ENCODE measurements at places on chromosomes 5 and 9. TPM values are rescaled to one million over a fixed set of nuclear protein-coding genes. Genes with fewer than 3 reads are reported as not detected.

The FREM1 gene
- total RNA-seq = 1.1 TPM

DNA sequence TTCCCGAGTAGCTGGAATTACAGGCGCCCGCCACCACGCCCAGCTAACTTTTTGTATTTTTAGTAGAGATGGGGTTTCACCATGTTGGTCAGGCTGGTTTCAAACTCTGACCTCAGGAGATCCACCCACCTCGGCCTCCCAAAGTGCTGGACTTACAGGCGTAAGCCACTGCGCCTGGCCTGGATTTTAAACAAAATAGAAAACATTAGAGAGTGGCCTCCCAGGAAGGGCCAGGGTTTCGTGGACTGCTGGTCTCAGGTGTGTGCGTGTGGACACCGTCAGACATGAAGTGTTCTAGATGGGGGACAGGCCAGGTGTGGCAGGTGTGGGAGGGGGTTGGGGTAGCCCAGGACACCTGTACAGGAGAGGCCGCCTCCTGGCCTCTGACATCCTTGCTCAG, 7.0 kb upstream of the GBGT1 start:
- no peaks in the 10 kb centered on the region for H3K36me3 ChIP-seq
- H3K27ac ChIP-seq = no peak overlapping the region
- no peaks in the 10 kb centered on the region for H3K27me3 ChIP-seq
- H3K4me1 ChIP-seq = no peaks in the 10 kb centered on the region
- no peak overlapping the region for H3K4me3 ChIP-seq
- no peak for DNase-seq

- H3K36me3 ChIP-seq = no peaks in the 10 kb centered on the region
- no peak overlapping the region for H3K27ac ChIP-seq
- H3K4me3 ChIP-seq = no peak overlapping the region
- DNase-seq = no peak
Observed at GRCh38 chr9:21326526-21327139, 8.6 kb downstream of the KLHL9 start.

GRCh38 chr5:139906661-139907060, 111.1 kb downstream of the PSD2 start:
- H3K4me1 ChIP-seq = no peaks in the 10 kb centered on the region
- H3K4me3 ChIP-seq = no peak overlapping the region
- no peak for DNase-seq
- H3K27ac ChIP-seq = no peak overlapping the region
- no peaks in the 10 kb centered on the region for H3K36me3 ChIP-seq

GRCh38 chr9:135163023-135163780, 75.7 kb downstream of the OLFM1 start:
- H3K4me3 ChIP-seq = no peak overlapping the region
- H3K27ac ChIP-seq = no peak overlapping the region
- DNase-seq = no peak
- H3K27me3 ChIP-seq = no peaks in the 10 kb centered on the region
- no peaks in the 10 kb centered on the region for H3K36me3 ChIP-seq

GRCh38 chr9:18256568-18256967, 217.4 kb upstream of the ADAMTSL1 start:
- H3K27ac ChIP-seq = no peak overlapping the region
- peak; percentile 26 for DNase-seq
- no peak overlapping the region for H3K4me3 ChIP-seq
- H3K36me3 ChIP-seq = no peaks in the 10 kb centered on the region
- no peaks in the 10 kb centered on the region for H3K27me3 ChIP-seq
- no peaks in the 10 kb centered on the region for H3K4me1 ChIP-seq

DNA sequence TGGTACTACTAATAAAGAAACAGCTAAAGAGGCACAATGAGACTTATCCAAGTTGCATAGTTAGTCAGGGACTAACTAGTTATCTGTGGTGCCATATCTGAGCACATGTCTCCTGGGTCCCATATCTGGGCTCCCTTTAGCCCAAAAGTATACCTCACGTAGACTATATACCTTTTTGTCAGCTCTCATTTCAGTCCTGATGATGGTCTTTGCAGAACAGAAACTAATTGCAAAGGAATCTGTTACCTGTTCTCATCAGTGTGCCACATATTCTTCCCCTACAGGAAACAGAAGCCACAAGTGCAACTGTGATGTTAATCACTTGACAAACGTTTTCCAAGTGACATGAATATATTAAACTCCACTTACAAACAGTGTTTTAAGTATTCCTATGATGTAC, 395.2 kb downstream of the KIAA0825 start:
- H3K4me3 ChIP-seq = no peak overlapping the region
- no peaks in the 10 kb centered on the region for H3K36me3 ChIP-seq

- DNase-seq = no peak
- H3K4me3 ChIP-seq = no peak overlapping the region
- H3K27ac ChIP-seq = no peak overlapping the region
- no peaks in the 10 kb centered on the region for H3K27me3 ChIP-seq
- no peaks in the 10 kb centered on the region for H3K36me3 ChIP-seq
- no peaks in the 10 kb centered on the region for H3K4me1 ChIP-seq
Observed at GRCh38 chr9:108048406-108049025, 558.9 kb upstream of the KLF4 start.

Data from colonic mucosa (tissue), 4 donors.